ENCODE measurements at places on chromosomes 2 and 18. TPM values are rescaled to one million over a fixed set of nuclear protein-coding genes. Genes with fewer than 3 reads are reported as not detected.

Gene CHRNA1
- 2.8 TPM for polyA plus RNA-seq

GRCh38 chr2:223723954-223724411, 113.4 kb downstream of the AP1S3 start:
- no peak for DNase-seq

DNA sequence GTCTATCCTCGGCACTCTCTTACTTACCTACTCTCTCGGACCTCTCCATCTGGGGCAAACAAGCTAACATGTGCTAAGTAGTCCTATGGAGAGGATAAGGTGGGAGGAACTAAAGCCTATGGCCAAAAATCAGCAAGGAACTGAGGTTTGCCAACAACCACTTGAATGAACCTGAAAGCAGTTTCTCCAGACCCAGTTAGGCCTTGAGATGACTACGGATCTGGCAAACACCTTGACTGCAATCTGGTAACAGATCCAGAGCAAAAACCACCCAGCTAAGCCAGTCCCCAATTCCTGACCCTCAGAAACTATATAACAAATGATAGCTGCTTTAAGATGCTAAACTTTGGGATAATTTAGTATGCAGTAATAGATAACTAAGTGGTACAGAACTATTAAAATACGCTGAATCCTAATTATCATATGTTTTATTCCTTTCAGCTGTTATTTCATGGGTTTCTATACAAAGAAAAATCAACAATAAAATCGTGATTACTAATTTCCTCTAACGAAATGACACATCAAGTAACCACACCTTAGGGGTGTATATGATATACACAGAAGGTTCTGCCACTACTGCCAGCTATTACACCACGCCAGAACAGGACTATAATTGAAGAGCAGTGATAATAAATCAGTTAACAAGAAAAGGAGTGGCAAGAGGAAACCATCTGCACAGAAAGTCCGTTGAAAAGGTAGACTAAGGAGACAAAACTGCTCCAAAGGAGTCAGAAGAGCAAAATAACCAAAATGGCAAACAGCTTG, 3.2 kb downstream of the FARSB start:
- no peak for DNase-seq

DNA sequence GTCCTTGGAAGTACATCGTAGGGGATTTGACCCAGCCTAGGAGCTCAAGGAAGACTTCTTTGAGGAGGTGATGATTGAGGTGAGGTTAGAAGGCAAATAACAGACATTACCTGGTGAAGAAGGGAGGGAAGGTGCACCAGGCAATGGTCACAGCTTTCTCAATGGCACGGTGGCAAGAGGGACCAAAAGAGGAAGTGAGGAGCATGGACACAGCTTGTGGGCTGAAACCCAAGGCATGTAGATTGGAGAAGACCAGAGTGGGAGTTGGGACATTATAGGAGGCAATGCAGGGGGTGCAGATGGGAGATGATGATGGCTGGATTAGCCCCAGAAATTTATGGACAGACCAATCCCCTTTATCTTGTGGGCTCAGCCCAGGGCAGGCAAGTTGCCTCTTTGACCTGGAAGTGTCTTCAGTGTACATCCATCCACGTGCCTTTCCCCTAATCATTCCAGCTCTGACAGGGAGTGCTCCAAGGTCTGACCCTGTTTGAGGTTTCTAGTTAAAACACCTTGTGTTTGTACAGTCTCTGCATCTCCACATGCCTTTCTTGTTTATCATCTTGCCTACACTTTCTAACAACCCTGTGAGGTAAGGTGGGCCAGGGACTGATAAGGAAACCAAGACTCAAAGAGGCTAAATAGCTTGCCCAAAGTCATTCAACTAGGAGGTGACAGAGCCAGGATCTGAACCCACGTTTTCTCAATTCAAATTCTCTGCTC, 59.1 kb downstream of the NRP2 start:
- DNase-seq: no peak

DNA sequence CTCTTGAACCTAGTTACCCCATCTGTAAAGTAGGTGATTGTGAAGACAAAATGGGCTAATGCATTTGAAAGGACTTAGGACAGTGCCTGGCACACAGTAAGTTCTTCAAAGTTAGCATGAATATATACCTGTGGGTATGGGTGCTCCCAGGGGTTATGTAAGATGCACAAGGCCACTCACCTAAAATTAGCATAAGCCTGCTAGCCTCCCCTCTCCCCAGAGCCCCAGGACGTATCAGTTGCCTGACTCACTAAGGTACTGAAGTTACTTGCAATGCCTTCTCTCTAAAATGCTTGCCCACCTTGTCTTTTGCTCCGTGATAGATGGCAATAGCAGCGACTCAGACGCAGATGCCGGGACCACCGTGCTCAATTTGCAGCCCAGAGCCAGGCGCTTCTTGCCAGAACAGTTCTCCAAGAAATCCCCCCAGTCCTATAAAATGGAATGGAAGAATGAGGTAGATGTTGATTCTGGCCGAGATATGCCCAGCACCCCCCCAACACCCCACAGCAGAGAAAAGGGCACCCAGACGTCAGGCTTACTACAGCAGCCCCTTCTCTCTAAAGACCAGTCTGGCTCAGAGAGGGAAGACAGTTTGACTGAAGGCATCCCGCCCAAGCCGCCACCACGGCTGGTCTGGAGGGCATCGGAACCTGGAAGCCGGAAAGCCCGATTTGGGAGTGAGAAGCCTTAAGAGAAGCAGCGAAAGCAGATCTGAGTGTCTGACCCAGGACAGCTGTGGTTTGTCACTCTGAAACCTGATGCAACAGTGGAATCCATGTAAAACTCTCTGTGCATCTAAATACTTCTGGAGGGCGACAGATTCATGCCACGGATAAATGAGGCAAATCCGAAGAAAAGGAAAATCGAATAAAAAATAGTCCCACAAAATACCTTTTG, 53.8 kb upstream of the TMEM182 start:
- no peak for DNase-seq

GRCh38 chr2:174840436-174840835, 76.2 kb upstream of the CHRNA1 start:
- DNase-seq: no peak

DNA sequence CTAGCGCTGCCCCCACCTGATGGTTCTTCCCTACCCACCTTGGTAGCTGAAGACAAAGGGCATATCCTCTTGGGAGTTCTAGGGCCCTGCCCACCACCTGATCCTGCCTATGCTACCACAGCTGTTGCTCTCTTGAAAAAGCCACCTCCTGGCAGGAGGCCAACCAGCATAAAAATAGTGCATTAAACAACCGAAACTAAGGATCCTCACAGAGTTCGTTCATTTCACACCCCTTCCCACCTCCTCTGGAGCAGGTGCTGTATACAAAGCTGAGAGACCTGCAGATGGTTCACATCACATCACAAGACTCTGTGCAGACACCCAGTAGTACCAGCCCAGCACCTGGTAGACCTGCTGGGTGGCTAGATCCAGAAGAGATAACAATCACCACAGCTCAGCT, 1348.0 kb upstream of the TMEFF2 start:
- DNase-seq: no peak
